ENCODE measurements at places on chromosomes 4 and X.

DNA sequence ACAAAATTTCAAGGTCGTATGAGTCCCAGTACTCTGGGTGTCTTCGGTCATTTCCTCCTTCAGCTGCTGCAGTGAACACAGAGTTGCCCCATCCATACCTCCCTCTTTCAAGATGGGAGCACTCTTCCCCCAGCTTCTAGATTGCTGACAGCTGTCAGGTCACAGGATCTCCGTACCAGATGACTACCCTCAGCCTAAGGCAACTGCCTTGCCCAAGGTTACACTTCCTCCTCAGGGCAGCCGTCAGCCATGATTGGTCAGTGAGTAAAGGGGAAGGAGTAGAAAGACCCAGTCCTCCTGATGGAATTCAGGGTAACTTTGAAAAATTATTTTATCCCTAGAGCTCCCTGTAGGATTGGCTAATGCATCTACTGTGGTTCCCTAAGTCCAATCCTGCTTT is 81.6 kb downstream of the NAF1 start:
- no peak for DNase-seq

GRCh38 chrX:150202641-150203247 is 160.4 kb upstream of the MAMLD1 start:
- no peak for DNase-seq

GRCh38 chrX:43644124-43644701 is 11.9 kb upstream of the MAOA start:
- no peak for DNase-seq

GRCh38 chr4:106652095-106652494 is 283.5 kb upstream of the GIMD1 start:
- DNase-seq = no peak

DNA sequence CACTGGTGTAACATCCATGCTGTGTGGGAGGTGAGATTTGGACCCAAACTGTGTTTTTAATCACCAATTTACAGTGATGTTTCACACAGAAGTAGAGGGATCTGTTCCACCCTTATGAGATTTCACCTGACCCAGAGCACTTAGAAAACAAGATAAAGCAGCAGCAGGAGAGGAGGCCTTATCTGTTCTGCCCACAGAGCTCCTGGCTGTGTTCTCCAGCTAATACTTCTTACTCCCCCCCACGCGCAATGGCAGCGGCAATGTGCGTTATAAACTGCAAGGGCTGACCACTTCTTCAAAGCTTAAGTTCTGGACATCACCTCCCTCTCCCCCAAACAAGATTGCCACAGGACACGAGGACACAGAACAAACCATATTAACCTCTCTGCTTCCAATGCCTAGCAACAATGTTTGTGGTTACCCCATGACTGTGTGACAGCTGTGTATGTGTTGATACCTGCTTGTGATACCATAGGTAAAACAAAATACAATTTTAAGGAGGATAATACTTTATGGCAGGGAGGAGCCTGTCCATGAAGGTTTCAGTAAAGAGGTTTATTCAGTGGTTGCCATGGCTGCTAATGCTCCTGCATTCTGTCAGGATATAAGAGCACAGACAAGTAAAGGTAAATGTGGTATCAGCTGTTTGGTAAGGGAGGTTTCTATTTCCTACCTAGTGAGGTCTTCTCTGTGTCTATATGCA is 210.0 kb downstream of the SOWAHB start:
- DNase-seq = no peak

- DNase-seq = no peak
Measured at GRCh38 chrX:44873415-44874276, 658 bp downstream of the KDM6A start.

DNA sequence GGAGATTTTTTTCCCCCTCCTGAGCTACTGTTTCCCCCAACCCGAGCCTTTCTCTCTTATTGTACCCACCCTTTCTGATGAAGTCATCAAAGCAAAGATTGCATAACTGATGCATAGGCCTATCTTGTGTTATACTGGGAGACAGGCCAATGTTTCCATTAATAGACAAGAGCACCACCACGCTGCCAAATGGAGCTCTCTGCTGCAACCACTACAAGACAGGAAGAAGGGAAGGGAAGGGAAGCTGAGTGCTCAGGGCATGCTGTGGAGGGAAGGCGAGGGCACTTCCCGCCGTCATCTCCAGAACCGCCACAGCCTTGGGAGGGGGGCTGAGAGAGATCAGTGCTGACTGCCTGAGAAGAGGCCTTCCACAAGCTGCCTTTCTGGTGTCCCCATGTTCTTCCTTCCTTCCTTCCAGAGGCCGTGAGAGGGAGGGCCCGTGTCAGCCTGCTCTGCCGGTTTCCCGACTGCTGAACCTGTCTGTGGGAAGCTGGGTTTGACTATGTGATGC is 75.0 kb downstream of the MGST2 start:
- no peak for DNase-seq

GRCh38 chr4:99165978-99166377 is 21.9 kb upstream of the ADH4 start:
- DNase-seq = no peak

- peak; percentile 42 for DNase-seq
Measured at GRCh38 chr4:11424000-11424399, 4.7 kb downstream of the HS3ST1 start.

All from Jurkat, Clone E6-1 (cell line).